ENCODE measurements at places on chromosomes 7 and 10.

- DNase-seq = no peak
Observed at GRCh38 chr7:142012825-142013511, 17.3 kb downstream of the MGAM start.

GRCh38 chr7:46932676-46933424 lies 649.1 kb downstream of the TNS3 start:
- no peak for DNase-seq

DNA sequence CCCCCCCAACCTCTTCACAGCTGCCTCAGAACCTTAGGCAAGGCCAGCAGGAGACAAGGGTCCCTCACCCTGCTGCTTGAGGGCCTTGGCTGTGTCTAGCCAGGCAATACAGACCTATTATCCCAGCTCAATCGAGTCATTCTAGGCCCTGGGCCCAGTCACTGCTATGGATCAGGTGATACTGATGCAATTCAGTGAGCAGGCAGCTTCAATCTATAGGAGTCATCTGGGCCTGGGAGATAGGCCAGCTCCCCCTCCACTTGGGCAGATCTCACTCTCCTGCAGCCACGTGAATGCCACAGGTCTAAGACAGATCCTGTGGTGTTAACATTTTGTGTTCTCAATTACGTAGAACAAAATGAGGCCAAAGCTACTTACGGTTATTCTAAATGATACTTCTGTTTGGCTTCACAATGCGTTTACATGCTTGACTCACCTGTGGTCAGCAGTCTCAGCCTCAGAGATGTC lies 68.0 kb upstream of the LRRC4 start:
- no peak for DNase-seq

GRCh38 chr10:48192881-48193450 lies 81.5 kb downstream of the FRMPD2 start:
- no peak for DNase-seq

- no peak for DNase-seq
Observed at GRCh38 chr7:47877336-47877735, 70.9 kb downstream of the PKD1L1 start.

GRCh38 chr10:59907918-59908807 lies 1.8 kb upstream of the CCDC6 start:
- no peak for DNase-seq

All from thymus (tissue), 14 donors.